ENCODE measurements at places on chromosomes 2 and 18.

DNA sequence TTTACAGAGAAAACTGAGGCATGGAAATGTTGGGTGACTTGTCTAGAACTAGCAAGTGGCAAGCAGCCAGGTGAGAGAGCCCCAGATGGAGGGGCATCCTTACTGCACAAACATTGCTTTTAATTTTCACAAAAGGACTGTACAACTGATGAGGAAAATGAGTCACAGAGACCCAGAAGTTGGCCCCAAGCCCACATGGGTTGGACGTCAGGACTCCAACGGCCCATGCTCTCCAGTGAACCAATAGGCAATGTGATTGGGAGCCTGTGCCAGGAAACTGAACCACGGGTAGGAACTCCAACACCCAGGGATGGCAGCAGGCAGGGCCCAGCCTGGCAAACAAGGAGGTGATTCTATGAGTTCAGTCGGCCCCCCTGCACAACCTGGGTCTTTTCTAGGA, 50.8 kb downstream of the PID1 start:
- no peak for DNase-seq

DNA sequence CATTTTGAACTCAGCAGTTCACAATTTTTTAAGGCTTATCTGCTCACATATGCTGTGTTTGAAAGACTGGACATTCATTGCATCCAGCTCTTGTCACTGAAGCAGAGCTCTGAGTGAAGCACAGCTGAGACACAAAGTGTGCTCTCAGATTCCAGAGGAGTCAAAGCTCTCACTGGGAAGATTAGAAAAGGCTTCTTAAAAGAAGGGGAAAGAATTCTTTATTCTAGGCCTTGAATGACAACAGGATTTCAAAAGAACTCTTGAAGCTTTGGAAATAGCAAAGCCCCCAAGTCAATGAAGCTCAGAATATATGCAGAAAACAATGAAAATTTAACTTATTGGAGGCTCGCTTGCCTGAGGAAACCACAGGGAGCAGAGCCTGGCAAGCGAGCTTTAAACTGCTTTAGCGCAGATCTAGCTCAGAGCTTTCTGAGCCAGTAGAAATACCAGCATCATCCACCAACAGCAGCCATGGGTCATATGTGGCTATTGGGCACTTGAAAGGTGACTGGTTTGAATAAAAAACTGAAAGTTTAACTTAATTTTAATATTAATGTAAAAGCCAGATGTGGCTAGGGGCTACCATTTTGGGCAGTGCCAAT, 369.7 kb downstream of the OSR1 start:
- DNase-seq: no peak

GRCh38 chr2:75342504-75343175, 143.3 kb upstream of the TACR1 start:
- no peak for DNase-seq

GRCh38 chr2:209976698-209977385, 25.6 kb upstream of the RPE start:
- no peak for DNase-seq

- no peak for DNase-seq
These were observed 18.7 kb downstream of the NBEAL1 start for GRCh38 chr2:203033395-203033794.

DNA sequence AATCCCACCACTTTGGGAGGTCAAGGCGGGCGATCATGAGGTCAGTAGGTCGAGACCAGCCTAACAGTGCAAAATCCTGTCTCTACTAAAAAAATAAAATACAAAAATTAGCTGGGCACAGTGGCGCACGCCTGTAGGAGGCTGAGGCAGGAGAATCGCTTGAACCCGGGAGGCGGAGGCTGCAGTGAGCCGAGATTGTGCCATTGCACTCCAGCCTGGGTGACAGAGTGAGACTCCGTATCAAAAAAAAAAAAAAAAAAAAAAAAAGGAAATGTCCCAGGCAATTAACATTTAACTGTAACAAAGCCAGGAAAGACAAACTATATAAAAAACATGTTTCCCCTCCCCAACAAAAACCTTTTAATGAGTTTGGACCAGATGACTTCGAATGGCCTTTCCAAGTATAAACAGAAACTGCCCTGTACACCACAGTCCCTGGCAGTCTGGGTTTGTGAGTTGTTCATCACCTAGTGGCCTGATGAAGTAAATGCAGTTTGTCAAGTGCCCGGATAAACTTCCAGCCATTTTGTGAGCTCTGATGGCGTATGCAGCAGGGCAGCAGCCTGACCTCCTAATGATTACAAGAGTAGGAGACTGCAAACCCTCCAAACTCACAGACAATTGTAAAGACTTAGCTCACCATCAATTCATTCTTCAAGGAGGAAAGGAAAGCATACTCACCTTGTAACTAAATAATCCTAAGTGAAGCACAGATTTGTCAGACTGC, 16.6 kb upstream of the PCBP1 start:
- peak; percentile 30 for DNase-seq
